Liver (tissue), 10 donors: ENCODE measurements at places on chromosomes 16 and 17. TPM values are rescaled to one million over a fixed set of nuclear protein-coding genes. Genes with fewer than 3 reads are reported as not detected.

GRCh38 chr17:48011405-48012150 is 26.0 kb downstream of the COPZ2 start:
- H3K27ac ChIP-seq: no peak overlapping the region
- H3K36me3 ChIP-seq: no peaks in the 10 kb centered on the region
- no peaks in the 10 kb centered on the region for H3K27me3 ChIP-seq
- DNase-seq: no peak

Gene LPO
- not detected for total RNA-seq

DNA sequence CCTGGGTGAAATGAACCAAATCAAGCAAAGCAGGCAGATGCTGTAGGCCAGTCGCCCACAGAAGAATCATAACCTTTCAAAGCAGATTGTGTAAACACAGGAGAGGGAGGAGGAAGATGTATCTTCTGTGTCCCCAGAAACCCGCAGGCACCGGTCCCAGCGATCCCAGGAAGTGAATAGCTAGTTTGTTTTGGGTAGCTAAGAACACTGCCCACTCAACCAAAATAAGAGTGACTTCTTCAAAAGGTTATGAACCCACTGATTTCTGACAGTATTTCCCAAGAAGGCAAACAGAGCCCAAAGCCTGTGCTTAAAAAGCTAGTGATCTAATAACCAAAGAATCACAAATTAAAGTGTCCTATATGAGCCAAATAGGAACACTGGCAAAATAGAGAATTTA is 67.8 kb downstream of the GRIN2A start:
- DNase-seq: no peak
- H3K4me1 ChIP-seq: no peaks in the 10 kb centered on the region
- no peak overlapping the region for H3K27ac ChIP-seq
- no peaks in the 10 kb centered on the region for H3K36me3 ChIP-seq
- peaks cover 4% of the 10 kb centered on the region for H3K27me3 ChIP-seq

- no peaks in the 10 kb centered on the region for H3K27me3 ChIP-seq
- H3K36me3 ChIP-seq: no peaks in the 10 kb centered on the region
- H3K4me3 ChIP-seq: no peak overlapping the region
- H3K4me1 ChIP-seq: no peaks in the 10 kb centered on the region
- no peak overlapping the region for H3K27ac ChIP-seq
Observed at GRCh38 chr16:51508490-51509212, 357.6 kb upstream of the SALL1 start.

DNA sequence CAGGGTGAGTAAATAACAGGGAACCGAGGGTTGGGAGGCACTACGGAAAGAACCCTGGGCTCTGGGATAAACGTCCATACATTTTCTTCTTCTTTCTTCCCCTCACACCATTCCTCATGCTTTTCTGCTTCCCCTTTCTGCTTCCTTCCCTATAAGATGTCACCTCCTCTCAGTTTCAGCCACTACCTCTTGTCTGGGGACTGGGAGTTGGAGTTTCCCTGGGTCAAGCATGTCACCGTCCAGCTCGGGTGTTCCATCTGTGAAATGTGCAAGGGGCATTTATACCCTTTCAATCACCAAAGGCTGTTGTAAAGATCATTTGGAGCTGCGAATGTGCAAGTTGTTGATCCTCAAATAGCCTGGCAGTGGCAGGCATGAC is 17.5 kb upstream of the CCL22 start:
- no peaks in the 10 kb centered on the region for H3K4me1 ChIP-seq
- H3K27ac ChIP-seq: no peak overlapping the region
- H3K4me3 ChIP-seq: no peak overlapping the region

DNA sequence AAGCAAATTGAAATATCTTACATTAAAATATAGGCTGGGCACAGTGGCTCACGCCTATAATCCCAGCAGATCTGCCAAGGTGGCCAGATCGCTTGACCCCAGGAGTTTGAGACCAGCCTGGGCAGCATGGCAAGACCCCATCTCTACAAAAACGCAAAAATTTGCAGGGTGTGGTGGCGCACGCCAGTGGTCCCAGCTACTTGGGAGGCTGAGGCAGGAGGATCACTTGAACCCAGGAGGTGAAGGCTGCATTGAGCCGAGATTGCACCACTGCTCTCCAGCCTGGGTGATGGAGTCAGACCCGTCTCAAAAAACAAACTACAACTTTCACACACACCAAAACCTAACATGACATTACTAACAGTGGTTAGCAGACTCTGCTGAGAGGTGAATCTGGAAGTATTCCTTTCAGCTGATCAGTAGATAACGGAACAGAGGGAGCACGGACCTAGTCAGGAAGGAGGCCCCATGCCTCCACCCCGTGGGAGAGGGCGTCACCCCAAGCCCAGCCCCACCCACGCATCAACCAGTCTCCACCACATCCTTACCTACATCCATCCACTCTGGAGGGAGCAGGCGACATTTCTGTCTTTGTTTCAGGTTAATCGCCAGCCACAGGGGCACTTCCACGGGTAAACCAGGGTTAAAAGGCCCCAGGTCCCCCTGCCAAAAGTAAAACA is 1.7 kb downstream of the GINS2 start:
- no peak overlapping the region for H3K4me3 ChIP-seq
- DNase-seq: no peak
- H3K27ac ChIP-seq: no peak overlapping the region
- no peaks in the 10 kb centered on the region for H3K27me3 ChIP-seq
- H3K4me1 ChIP-seq: peaks cover 5% of the 10 kb centered on the region

DNA sequence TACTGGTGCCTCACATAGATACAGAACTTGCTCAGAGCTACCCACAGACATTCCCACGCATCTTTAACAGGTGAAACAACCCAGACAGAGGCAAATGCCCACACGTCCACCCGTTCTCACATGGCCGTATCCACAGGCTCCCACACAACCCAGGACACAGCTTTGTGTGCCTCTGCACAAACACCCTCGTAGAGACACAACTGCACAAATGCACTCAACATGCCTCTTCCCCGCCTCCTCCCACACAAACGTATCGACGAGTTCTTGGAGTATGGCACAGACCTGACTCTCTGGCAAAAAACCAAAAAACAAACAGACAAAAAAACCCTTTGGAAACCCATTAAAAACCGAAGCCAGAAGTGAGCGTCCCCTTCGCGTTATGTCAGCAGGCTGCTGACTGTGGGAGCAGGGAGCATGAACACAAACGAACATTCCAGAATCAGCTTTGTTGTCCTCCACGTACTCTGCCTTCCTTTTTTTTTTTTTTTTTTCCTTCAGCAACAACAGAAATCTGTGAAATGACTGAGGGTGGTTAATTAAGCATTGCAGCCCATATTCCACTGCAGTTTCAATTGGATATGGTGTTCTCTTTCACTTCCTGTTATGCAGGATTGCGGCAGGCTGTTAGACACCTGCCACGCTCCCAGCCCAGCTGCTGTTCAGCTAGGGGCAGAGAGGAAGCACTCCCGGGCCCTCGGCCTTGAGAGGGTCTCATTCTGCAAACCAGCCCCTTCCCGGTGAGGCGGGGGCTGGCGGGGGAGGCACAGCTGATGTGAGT is 313.7 kb downstream of the MAF start:
- peaks cover 19% of the 10 kb centered on the region for H3K4me1 ChIP-seq
- peak overlapping the region; percentile 61 for H3K27ac ChIP-seq
- no peak for DNase-seq
- H3K36me3 ChIP-seq: no peaks in the 10 kb centered on the region

DNA sequence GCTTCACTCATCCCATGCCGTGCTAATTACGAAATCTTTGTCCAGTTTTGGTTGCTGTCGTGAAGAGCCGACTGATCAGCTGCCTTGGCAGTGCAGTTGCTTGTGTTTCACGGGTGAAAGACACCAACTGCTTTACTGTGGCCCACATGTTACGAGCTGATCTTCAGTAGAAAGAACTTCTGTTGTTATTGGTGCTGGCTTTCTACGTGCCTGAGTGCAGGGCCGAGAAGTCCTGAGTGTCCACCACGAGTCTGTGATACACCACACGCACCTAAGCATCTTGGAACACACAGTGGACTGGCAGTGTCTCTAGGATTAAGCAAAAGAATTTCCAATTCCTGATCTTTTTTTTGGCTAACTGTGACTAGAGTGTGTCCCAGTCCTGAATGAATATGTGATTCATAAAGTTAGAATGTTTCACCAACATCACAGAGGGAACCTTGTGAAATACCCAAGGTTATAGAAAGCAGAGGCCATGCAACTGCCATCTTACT is 70.4 kb upstream of the CLEC18A start:
- DNase-seq: no peak
- H3K4me3 ChIP-seq: no peak overlapping the region
- H3K36me3 ChIP-seq: peaks cover 11% of the 10 kb centered on the region
- no peak overlapping the region for H3K27ac ChIP-seq
- H3K27me3 ChIP-seq: no peaks in the 10 kb centered on the region

DNA sequence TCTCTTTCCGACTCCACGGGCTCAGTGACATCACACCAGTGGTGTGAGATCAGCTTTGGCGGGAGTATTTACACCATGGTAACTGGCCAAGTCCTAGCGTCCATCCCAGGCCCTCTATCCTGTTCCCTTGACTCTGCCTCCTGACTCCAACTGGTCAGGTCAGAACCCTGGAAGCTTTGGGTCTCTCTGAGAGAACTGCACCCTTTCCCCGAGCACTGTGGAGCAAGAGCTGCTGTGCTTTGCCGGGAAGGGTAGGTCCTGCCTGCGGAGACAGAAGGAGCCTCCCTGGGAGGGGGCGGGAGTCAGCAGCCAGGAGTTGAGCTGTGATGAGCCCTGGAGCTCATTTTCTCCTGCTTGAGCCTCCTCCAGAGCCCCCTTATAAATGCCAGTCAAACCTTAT is 212.1 kb upstream of the TNRC6C start:
- H3K4me3 ChIP-seq: no peak overlapping the region
- no peaks in the 10 kb centered on the region for H3K4me1 ChIP-seq

- H3K4me3 ChIP-seq: no peak overlapping the region
- no peak overlapping the region for H3K27ac ChIP-seq
- H3K4me1 ChIP-seq: no peaks in the 10 kb centered on the region
- no peaks in the 10 kb centered on the region for H3K36me3 ChIP-seq
Observed at GRCh38 chr16:27843800-27844199, 219.7 kb downstream of the GSG1L start.

DNA sequence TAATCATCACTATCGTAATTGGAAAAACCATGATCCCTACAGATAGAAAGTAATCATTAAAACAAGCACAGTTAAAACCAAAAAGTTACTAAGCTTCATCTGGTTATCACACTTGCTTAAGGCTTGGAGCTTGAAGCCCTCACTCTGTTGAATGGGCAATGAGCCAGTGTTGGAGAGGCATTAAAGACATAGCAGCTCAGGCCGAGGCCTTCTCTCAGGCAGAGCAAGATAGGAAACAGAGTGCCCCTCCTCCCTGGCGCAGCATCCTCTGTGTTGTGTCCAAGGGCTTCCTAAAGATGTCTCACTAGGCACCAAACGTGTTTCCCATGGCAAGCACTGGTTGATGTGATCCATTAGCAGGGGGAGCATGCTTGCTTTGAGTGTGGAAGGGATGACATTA is 34.9 kb upstream of the LGALS9 start:
- H3K27ac ChIP-seq: no peak overlapping the region
- no peaks in the 10 kb centered on the region for H3K36me3 ChIP-seq
- no peaks in the 10 kb centered on the region for H3K4me1 ChIP-seq
- no peak overlapping the region for H3K4me3 ChIP-seq

DNA sequence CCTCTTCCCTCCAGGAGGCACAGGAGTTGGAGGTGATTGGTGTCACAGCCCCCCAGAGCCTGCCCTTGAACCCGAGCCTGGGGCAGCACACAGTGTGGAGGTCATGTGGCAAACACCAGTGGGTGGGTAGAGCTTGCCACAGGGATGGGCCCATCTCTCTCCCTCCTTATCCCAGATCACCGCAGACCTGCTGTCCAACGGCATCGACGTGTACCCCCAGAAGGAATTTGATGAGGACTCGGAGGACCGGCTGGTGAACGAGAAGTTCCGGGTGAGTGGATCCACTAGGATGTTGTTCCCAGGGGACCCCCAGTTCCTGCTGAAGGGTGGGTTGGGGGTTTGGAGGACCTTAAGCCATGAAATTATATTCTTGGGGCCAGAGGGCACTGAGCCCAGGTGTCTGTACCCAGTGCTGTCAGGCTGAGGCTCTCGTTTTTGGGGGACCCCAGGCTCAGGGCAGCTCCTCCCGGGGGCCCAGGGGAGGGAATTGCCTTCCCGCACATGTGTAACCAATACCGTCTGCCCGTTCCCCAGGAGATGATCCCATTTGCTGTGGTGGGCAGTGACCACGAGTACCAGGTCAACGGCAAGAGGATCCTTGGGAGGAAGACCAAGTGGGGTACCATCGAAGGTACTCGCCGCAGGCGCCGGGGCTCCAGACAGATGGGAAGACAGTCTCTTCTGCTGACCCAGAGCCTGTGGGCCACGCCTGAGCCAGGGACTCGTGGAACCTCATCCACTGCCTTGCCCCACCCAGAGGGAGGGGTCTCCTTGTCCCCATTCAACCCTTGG is 351.9 kb downstream of the SEC14L1 start:
- DNase-seq: no peak
- no peak overlapping the region for H3K4me3 ChIP-seq
- H3K36me3 ChIP-seq: peaks cover 17% of the 10 kb centered on the region
- H3K27ac ChIP-seq: no peak overlapping the region
